ENCODE measurements at places on chromosomes 16 and 17.

- DNase-seq, result no peak
These were observed 4.4 kb downstream of the TAOK2 start for GRCh38 chr16:29978081-29978480.

DNA sequence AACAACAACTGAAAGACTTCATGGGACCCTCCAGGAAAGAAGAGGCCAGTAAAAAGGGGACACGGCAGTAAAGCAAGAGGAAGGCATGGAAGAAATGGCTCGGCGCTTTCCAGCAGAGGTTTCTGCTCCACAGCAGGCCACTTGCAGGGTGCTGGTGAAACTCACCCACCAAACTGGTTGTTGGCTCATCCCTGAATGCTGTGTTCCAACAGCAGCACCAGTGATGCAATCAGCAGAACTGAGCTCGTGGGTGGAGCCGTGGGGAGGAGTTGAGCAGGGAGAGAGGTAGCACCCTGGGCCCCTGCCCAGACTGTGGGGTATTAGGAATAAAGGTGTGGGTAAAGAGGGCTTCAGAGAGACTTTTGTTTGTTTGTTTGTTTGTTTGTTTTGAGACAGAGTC lies 62.8 kb upstream of the ADCY9 start:
- no peak for DNase-seq

GRCh38 chr17:38608648-38609047 lies 2.9 kb upstream of the SRCIN1 start:
- DNase-seq, result no peak

- no peak for DNase-seq
These were observed 4.0 kb upstream of the RAB11FIP4 start for GRCh38 chr17:31387438-31387837.

GRCh38 chr17:40526668-40527067 lies 25.2 kb upstream of the TNS4 start:
- DNase-seq, result no peak

GRCh38 chr16:28537964-28538732 lies 626 bp downstream of the NUPR1 start:
- DNase-seq, result no peak

DNA sequence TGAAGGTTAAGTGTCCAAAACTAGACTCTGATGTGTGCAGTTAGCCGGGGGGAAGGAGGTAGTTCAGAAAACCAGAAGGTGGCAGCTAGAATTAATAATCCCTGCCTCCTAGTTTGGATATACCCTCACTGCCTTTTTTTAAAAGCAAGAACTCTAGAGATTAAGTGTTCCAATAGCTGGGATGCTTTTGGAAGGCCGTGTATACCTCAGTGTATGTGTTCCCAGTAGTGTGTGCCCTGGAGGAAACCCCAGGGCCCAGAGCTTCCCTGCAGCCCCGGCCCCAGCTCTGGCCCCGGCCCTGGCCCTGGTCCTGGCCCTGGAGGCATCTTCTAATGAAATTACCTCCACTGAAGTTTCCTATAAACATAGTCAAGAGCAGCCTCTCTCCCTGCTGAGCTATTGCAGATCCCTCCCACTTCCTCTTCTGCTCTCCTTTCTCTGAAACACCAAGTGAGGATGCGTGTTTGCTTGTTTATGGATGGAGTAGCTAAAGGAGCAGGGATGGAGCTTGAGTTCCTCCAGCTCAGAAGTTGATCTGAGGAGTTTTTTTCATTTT lies 130.7 kb downstream of the PRKCA start:
- DNase-seq, result no peak

GRCh38 chr17:33091271-33091670 lies 99.6 kb downstream of the SPACA3 start:
- DNase-seq, result no peak

DNA sequence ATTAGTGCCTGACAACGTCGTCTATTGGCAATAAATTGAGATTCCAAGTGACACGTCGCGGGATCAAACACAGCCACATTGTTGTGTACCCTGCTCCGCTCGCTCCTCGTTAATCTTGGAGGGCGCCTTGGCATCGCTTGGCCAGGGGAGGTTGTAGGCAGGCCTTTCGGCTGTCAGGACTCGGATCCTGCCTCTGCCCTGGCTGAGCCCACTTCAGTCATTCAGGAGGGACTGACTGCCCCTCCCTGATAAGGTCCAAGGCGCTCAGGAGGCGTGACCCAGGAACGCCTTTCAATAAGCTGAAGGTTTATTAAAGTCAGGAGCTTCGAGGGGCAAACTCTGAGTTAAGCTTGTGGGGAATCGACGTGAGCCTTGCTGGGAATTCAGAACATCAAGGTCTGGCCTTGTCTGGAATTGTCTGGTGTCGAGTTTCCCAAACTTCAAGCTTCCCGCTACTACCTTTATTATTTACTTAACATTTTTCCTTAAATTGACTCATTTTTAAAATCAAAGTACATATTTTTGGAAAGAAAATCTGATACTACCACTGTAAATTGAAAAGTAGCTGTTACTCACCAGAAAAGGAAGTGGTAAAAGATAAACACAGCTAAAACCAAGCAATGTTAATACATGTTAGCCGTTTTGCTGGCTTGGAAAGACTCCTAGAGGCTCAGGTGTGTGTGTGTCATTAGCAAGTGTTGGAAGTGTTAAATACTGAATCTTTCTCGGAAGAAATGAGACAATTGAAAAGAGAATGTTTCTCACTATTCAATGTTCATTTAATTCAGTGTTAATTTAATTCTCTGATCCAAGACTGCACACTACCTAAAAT lies 5.3 kb upstream of the IRX3 start:
- DNase-seq, result no peak

GRCh38 chr17:1043601-1044251 lies 46.8 kb downstream of the TIMM22 start:
- DNase-seq, result no peak

DNA sequence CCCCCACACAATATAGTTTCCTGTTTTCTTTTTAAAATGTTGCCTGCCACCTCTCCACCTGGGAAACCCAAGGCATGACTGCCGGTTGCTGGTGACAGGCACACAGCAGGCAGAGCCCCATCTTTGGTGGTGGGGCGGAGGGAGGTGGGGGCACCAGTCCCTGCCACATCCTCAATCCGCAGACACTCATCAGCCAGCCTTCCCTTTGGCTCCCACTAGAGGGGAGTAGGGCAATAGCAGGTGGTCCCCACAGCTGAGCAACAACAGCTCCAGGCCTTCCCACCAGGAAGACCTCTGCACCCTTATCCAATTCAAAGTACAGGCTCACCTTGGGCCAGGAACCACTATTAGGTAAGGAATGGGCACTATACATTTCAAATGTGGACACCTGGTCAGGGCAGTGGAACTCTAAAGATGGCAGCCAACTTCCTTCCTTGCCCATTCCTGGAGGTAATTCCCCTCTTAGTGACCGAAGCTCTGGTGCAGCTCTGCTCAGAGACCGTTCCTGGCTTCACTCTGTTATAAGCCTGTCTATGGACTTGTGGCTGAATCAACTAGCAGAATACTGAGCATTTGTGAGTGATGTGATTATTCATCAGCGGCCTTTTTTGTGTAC lies 13.9 kb downstream of the RECQL5 start:
- DNase-seq, result no peak

DNA sequence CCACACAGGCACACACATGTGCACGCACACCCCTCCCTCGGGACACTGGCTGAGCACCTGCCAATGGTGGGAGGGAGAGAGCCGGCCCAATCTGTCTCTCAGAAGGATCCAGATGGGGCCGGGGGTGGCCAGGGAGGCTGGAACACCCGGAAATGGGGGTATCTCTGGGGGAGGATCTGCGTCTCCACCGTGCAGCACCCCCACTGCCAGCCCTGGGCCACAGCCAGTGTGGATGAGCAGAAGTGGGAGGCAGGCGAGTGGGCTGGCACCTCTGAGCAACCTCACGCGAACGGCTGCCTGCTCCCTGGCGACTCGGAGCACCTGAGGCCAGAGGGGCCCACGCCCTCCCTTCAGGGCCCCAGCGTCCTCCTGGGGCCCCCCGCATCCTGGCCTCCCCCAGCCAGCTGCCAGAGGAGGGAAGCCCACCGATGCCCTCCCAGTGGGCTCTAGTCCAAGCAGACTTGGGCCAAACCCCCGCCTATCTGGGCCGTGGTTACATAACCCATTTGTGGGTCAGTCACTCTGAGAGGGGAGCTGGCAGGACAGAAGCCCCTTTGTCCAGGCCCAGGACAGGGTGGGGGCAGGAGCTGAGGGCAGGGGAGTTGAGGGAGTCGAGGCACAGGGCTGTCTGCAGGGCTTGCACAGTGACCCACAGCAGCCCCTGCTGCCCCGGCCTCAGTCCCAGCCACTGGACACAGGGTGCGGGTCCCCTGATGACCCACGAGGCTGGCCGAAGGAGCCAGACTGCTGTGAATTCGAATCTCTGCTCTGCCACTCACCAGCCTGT lies 5.6 kb downstream of the CASKIN1 start:
- DNase-seq, result no peak

DNA sequence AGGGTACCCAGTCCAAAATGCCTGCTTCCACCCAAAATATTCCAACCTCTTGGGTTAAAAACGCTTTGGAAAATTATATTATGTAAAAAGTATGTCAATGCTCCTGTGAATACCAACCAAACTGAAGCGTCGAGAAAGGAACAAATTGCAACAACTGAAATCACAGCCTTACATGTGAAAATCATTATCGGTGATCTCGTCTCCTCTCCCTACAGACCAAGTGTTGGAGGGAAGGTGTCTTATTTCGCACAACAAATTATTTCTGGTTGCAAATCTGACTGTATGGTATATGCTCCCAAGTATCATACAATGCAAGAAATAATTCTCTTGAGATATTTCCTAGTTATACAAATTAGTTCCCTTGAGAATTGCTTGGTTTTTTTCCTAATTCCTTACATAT lies 89.3 kb upstream of the CDYL2 start:
- no peak for DNase-seq

- no peak for DNase-seq
These were observed 85.0 kb downstream of the NOG start for GRCh38 chr17:56678249-56679114.

DNA sequence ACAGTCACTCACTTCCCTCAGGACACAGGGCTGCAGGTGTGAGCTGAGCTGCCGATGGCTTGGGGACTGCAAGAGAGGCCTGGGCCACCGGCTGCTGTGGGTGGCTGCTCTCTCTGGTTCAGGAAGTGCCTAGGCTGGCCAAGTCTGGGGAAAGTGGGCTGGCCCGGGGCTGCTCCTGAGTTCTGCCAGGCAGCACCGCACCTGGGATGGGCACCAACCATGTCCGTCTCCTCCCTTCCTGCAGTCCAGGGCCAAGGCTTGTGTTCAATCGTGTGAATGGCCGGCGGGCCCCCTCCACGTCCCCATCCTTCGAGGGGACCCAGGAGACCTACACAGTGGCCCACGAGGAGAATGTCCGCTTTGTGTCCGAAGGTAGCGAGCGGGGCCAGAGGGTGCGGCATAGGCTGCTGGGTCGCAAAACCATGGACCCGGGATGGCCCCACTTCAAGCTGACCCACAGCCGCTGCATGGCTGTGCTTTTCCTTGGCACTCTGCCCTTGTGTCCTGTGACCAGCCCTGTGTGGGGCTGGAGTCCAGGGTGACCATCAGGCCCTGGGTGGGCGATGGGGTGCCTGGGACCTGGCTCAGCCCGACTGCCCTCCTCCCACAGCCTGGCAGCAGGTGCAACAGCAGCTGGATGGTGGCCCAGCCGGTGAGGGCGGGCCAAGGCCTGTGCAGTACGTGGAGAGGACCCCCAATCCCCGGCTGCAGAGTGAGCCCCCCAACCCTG lies 1.8 kb upstream of the WDR90 start:
- no peak for DNase-seq

DNA sequence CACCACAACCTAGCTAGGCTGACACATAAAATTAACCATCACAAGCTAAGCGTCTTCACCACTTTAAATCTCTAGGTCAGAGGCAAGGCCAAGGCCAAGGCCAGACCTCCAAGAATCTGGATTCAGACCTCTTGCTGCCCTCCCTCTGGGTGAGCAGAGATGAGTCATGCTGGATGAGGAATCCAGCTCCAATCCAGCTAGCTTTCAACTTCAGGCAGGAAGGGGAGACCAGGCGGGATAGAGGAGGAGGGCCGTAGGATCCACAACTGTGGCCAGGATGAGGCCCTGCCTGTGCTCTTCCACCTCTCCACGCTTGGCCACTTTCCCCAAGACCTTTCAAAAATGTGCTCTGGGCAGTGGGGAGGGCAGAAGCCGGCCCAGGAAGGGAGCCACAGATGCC lies 14.7 kb downstream of the LRRC75A start:
- DNase-seq, result peak; percentile 48

- no peak for DNase-seq
These were observed 36.8 kb downstream of the HS3ST3B1 start for GRCh38 chr17:14337596-14338079.

DNA sequence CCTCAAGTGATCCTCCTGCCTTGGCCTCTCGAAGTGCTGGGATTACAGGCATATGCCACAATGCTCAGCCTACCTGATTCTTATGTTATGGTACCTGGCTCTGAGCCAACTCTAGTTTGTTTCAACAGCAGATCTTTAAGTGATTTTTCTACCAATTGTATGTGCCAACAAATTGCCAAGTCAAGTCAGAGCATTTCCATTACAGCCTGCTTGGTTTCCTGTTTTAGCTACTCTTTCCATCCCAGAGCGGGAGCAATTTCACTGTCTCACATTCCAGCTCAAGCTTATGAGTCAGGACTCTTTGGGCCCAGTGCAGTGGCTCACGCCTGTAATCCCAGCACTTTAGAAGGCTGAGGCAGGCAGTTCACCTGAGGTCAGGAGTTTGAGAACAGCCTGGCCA lies 30.8 kb upstream of the RBBP6 start:
- DNase-seq, result peak; percentile 49

DNA sequence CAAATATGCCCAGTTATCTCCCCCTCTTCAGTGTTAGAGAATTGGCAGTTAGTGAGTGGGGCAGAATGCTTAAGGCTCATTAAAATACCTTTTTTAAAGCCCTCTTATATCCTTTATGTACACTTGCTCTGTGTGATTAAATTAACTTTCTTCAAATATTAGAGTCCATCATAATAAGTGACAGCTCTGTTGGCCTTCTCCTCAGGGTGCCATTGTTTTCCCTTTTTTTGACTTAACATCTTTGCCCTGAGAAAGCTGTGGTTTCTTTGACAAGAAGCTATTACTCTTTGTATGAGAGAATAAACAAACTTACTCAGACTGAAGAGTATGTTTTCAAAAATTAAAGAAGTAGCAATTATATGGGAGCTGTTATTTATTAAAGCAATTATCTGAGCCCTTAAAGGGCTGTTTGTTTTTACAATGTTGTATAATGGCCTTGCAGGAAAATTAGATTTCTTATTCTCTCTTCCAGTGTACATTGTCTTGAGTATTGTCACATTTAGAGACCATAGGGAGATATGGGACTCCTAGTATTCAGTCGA lies 13.4 kb downstream of the RBBP6 start:
- no peak for DNase-seq
